ENCODE measurements at places on chromosomes 11 and 22.

DNA sequence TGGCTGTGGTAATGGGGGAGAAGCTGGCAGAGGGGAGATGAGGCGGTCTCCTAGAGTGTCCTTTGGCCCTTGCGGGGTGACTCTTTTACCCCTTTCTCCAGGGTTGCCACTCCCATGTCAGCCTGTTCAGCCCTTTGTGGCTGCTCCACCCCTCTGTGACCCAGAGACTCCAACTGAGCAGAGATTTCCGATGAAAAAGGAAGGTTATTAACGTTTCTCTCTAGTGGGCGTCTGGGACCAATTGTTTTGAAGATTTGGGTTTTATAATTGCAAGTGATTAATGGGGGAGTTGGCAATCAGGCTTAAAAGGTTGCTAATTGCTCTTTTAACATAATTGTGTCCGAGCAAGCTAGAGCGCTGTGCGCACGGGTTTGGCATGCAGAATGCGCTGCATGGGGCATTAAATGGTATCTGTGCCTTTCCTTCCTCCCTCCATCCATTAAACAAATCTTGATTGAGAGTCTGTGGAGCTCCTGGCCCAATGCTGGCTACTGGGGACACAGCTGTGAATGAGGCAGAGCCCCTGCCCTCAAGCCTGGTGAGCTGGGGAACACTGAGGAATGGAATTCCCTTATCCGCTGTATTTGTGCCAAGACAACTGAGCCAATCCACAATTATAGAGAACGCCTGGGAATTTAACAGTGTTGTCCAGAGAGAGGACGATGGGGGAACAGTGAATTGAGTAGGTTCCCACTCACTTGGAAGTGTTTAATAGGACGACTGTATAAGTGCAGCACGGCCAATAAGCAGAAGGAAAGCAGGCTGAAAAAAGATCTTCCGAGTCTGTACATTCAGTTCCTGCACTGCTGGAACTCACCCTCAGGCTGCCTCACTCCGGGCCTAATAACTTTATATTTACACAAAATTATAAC, 295.9 kb downstream of the MIAT start:
- no peak for DNase-seq

- no peak for DNase-seq
Measured at GRCh38 chr22:31155422-31155821, 4.6 kb upstream of the RNF185 start.

GRCh38 chr22:35601013-35601580, 16.0 kb downstream of the MB start:
- DNase-seq, result no peak

DNA sequence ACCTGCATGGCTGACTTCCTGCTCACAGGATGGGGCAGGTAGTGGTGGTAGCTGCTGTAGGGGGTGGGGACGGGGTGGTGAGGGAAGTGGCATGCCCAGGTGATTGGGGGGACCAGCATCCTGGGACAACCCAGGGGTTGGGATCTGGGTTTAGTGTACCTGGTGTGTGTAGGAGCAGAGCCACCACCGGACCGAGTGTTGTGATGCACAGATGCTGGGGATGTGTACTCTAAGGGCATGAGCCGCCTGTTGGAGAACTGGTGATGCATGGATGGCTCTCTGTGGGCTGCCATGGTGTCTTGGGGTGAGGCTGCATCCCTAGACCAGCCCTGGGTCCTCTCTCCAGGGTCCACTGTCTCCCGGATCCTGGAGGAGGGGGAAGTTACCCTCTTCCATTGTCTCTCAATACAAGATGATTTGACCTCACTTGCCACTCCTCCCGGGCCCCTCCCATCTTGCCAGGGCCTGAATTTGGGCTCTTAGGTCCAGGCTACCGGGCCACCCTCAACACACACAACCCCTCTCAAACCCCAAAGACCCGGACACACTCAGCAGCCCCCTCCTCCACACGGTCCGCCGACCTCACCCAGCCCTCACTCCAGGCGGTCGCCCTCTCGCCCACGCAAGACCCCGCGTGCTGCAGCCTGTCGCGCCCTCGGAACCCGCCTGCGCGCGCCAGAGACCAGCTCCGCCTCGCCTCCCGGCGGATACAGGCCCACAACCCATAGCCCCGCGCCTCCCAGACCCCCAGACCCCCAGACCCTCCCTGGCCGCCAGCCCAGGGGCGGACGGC, 619 bp downstream of the LRRC75B start:
- no peak for DNase-seq

- no peak for DNase-seq
Measured at GRCh38 chr11:5833446-5833845, 8.3 kb downstream of the OR52E6 start.

GRCh38 chr11:33622186-33622585, 78.4 kb downstream of the C11orf91 start:
- DNase-seq, result no peak

GRCh38 chr11:72871119-72871518, 56.9 kb downstream of the ATG16L2 start:
- no peak for DNase-seq
